Stimulated activated CD4-positive, alpha-beta T cell treated with anti-CD3 and anti-CD28 coated beads, Interleukin-12 subunit alpha, Interleukin-12 subunit beta, amount 100 ng/mL, for 24 hours (primary cell): ENCODE measurements at places on chromosomes 3 and 15.
A peak's percentile ranks its signal among the peaks of the same experiment; 100 is the strongest.

DNA sequence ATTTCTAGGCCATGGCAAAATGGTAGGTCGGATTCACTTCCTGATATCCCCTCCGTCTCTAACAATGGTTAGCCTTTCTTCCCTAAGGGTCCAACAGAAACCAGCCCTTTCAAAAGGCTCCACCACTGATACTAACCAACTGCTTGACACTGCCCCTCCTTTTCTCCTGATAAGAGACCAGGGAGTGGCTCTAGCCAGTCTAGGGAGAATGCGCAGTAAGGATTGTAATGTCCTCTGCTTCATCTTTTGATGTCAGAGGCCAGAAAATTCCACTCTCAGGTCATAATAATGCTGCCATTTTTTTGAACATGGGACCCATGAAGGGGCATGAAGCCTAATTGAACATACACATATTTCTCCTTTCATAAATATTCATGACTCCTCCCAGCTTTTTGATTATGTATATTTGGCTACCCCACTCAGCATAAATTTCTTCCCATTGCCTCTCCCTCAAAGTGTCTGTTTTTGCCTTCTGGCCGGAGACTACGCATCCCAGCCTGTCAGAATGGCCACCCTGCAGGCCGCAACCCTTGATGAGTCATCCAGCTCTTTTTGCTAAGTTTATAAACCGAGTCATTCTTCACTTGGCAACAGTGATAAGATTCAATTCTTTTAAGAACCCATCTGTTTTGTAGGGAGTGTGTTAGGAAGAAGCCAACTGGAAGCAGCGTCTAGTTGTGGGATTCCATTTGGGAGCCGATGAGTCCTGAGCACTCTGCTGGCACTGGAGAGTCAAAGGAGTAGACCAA, 189.0 kb upstream of the MCTP2 start:
- no peak for DNase-seq

DNA sequence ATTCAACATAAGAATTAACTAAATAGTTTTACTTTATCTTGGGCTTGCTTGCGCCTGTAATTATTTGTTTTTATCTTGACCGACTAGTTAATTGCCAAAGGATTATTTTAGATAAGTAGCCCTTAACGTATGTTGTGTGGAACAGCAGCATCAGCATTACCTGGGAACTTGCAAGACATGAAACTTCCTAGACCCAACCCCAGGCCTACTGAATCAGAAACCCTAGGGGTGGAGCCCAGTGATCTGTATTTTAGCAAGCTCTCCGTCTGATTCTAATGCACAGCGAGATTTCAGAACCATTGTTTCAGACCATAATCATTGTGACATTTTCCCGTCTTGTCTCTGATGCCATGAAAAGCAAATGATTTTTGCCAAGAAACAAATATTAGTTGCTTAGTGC, 31.1 kb downstream of the FILIP1L start:
- no peak for DNase-seq

GRCh38 chr3:50295553-50296431, 3.4 kb downstream of the HYAL3 start:
- no peak for DNase-seq

- DNase-seq, result no peak
These were observed 46.9 kb downstream of the PIK3R4 start for GRCh38 chr3:130699765-130700164.

DNA sequence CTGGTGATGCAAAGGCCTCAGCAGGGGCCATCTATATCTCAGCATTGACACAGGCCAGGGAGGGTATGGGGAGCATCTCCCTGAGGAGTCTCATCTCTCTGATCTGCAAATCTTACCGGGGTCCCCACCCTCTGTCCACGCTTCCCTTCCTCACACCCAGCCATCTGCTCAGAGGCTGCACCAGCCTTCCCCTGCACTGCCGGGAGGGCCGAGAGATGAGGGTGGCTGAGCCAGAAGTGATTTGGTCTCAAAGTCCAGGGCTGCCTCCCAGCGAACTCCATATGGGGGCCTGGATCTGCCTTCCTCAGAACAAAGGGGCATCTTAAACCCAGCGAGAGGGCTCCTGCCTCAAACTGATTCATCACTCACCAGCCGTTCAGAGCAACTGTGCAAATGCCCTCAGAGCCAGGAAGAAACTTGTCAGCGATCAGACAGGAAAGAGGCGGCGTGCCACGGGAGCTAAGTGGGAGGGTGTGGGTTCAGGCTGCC, 4.6 kb downstream of the IGDCC3 start:
- no peak for DNase-seq

GRCh38 chr15:85306946-85307686, 73.3 kb upstream of the AKAP13 start:
- no peak for DNase-seq

- DNase-seq, result no peak
These were observed 119.8 kb upstream of the LIPC start for GRCh38 chr15:58312031-58312430.

DNA sequence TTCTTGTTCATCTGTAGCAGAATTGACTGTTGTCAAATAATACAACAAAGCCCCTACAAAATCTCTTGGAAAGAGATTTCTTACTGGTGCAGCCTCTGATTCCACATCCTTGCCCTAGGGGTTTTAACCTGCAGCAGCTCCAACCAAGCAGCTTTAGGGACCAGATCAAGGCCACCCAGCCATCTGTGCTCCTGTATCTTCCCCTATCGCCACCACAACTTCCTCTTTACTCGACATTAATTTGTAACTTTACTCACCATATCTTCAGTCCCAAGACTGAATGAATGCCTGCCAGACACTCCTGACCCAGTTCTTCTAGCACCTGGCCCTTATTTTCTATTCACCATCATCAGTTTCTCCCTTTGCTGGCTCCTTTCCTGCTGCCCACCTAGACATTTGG, 156.6 kb upstream of the IL12A start:
- DNase-seq, result no peak

DNA sequence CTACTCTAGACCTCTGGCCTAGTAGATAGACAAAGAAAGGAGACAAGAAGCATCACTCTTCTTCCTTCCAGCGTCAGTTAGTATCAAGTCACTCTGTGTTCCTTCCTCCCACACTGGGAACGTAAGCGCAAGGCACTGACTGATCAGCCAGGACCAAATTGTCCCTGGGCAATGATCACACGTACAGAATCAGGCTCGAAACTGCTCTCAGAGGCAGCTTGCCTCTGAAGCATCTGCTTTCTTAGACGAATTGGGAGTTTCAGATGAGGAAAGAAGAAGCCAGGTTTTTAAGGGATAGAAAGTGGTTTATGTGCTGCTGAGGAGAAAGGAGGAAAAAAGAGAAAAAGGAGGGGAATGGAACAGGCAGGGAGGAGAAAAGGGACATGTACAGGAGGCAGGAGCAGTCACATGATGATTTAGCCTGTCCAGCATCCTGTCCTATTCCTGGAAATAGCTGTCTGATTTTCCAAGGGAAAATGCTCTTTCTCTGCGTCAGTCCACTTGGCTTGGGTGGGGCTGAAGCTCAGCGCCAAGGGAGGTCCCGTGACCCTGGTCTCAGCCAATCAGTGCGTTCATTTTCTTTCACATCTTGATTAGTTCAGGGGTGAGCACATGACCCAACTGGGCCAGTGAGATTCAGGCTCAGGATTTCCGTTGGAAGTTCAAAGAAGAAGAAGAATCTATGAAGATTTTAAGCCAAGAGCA, 102.0 kb upstream of the PRICKLE2 start:
- DNase-seq, result no peak

DNA sequence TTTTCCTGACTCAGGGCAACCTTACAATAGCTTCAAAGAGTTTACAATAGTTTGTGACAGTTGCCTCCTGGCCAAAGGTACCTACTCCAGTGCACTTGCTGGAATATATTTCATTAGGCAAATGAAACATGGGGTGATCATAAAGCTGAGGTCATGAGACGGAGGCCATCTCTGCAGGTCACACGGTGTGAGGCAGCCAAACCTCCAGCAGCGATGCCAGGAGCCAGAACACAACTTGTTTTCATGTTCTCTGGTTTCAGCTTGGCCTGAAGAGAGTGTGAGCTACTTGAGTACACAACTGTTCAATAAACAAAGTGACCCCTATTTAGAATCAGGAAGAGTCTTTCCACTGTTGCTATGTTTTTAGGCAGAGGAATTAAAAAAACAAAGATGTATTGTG, 42.7 kb upstream of the PYGO1 start:
- no peak for DNase-seq

GRCh38 chr3:150079029-150079739, 108.5 kb upstream of the PFN2 start:
- DNase-seq, result no peak

GRCh38 chr3:128383316-128384235, 83.1 kb downstream of the DNAJB8 start:
- peak; percentile 4 for DNase-seq

DNA sequence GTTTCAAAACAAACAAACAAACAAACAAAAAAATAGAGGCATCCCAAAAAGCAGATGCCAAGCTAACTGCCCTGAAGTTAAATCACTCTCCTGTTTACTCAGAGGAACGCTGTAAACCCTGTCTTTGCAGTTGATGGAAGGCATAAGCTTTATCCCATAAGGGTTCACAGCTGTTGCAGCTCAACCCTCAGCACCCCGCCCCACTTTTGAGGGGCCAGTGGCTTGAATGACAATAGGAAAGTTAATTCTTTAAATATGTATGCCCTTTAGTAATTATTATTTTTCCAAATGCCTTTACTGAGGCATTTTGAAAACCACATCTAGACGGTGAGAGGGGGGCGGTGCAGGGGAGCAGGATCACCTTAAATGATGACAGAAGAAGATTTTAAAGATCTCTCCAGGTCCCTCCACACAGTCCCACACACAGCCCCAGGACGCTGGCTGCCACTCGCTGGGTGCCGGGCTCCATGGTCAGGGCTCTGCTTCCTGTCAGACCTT, 272.1 kb downstream of the FAM43A start:
- no peak for DNase-seq

- no peak for DNase-seq
These were observed 476.6 kb upstream of the ROBO1 start for GRCh38 chr3:80244390-80244789.

DNA sequence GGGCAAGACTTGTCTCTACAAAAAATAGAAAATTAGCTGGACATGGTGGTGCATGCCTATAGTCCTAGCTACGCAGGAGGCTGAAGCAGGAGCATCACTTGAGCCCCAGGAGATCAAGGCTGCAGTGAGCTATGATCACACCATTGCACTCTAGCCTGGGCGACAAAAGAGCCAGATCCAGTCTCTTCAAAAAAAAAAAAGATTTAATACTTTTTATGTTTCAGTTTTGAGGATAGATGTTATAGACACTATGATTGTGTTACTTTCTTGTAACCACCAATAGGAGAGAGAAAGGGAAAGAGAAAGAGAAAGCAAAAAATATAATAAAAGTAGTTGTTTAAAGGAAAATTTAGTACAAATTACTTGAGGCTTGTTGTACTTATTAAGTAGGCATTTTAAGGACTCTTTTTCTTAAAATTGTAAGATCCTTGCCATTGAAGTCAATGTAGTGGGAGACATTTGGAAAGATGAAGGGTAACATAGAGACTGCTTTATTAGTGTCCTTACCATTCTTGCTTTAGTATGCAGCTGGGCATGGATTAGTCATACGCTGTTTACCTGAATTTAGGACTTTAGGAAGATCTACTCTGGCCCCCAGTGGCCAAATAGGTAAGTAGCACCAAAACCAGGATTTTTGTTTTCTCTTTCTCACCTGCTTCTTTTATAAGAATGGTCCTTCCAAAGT, 35.1 kb upstream of the ZDHHC23 start:
- no peak for DNase-seq

DNA sequence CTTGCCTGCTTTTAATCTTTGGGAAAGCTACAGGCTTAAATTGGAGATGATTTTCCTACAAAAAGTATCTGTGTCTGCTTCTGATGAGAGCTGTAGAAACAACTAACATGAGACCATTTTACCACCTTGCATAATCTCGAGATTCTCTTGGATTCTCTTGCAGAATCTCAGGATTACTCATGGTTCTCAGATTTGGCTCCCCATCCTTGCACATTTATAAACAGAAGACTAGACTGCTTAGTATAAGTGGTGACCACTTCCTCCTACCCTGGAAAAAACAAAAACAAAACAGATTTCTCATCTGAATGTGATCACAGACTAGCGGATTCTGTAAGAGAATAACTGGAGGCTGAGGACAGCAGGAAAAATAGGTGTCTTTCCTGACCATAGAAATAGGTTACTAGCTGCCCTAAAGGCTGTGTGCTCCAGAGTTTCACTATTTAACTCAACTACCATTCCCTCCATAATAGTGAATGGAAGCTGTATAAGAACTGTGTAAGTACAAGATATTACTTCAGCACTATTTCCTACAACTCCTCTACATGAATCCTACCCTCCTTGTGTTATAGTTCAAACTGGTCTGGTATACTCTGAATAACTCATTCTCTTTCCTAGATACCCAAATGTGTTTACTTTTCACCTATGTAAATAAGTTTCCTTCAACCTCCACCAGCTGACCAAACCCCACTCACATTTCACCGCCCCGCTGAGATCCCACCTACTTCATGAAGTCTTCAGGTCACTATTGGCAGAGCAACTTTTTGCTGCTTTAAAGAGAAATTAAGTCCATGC, 122.2 kb upstream of the C2CD4B start:
- DNase-seq, result no peak

- no peak for DNase-seq
These were observed 217.8 kb downstream of the NR1D2 start for GRCh38 chr3:24162929-24163328.

DNA sequence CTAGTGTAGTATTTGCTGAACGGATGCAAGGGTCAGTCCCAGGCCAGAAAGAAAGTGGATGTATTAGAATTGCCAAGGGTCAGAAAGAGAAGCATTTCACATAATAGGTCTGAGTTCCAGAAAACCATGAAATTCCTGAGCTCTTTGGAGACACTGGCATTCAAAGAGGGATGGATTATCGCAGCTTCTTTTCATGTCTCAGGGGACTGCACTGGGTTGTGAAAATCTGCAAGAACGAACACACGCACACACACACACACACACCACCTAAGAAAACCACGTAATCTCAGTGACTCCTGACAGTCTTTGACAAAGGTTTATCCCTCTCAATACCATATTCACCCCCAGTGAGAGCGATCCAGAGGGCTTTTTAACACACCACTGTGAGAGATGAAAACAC, 57.9 kb downstream of the TIPARP start:
- DNase-seq, result no peak

DNA sequence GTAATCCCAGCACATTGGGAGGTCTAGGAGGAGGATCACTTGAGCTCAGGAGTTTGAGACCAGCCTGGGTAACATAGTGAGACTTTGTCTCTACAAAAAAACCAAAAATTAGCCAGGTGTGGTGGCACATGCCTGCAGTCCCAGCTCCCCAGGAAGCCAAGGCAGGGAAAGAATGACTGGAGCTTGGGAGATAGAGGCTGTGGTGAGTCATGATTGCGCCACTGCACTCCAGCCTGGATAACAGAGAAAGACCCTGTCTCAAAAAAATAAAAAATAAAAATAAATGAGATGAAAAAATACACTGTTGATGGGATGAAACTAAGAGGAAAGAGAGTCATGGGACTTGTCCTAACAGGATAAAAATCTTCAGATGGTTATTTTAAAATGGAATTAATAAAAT, 137.6 kb downstream of the IMPG2 start:
- no peak for DNase-seq

DNA sequence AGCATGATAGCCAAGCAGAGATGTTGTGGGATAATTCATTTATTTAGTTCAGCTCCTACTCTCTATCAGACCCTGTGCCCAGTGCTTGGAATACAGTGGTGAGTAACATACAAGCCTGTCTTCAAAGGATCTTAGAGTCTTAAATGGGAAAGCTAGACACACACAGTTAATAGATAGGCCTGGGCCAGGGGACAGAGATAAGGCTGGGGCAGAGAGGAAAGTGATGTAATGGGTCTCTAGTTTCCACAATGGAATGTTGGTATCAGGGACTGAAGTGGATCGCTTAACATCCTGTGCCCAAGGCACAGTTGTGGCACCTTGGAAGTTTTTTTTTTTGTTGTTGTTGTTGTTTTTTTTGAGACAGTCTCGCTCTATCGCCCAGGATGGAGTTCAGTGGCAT, 79.9 kb upstream of the POLG start:
- DNase-seq, result no peak
